Dorsolateral prefrontal cortex (tissue), 122 donors: ENCODE measurements at places on chromosomes 2 and 18. TPM values are rescaled to one million over a fixed set of nuclear protein-coding genes. Genes with fewer than 3 reads are reported as not detected.

HOXD13 gene
- total RNA-seq: not detected

UPP2 gene
- total RNA-seq: 2.7 TPM

- DNase-seq: no peak
These were observed 246.3 kb upstream of the COL3A1 start for GRCh38 chr2:188727846-188728245.

LONRF2 gene
- 125 TPM for total RNA-seq

DNA sequence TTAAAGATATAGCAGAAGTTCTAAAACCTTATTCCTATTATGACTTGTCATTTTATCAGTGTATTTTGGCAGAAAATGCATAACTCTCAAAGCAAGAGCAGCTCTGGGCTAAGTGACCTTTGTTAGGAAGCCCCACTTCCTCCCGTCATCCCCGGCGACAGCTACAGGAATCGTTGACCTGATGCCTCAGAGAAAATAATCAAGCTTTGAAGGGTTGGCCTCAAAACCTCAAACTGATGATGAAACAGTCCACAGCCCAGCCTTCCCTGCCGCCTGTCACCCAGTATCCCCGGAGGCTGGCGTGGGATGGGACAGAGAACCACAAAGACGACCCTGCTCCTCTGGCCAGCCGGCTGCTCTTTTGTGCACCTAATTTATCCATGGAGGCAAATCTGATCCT, 65.3 kb downstream of the KCNF1 start:
- DNase-seq: no peak

GRCh38 chr18:2641638-2642037, 13.9 kb upstream of the SMCHD1 start:
- no peak for DNase-seq

DNA sequence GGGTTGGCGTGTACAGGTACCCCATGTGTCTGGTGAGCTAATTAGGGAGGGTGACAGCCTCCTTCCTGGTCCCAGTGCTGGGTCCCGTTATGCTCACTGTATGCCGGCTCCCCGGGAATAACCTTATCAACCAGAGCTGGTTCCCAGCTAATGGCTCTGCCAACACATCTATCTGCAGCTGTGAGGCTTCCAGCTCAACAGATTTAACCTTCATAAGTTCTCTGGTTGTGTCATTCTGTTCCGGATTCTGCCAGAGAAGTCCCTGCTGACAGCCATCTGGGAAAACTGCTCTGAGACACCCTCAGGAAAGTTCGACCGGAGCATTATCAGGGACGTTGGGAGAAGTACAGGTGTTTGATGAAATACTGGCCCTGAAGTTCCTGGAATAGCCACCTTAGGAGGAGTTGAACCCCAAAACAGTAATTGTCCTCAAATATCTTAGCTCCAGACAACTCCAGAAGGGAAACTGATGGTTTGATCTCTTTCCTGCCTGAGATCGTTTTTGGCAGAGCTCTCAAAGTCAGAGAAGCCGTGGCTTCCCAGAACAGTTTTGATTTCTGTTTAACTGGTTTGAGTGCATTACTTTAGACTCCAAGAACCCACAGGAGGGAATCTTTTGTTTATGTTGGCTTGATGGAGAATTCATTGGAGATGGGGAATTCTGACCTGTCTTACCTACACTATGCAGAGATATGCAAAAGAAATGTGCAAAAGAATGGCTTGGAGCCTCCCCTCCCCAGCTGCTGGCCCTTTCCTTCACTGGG, 39.4 kb upstream of the TXNDC2 start:
- no peak for DNase-seq

DNA sequence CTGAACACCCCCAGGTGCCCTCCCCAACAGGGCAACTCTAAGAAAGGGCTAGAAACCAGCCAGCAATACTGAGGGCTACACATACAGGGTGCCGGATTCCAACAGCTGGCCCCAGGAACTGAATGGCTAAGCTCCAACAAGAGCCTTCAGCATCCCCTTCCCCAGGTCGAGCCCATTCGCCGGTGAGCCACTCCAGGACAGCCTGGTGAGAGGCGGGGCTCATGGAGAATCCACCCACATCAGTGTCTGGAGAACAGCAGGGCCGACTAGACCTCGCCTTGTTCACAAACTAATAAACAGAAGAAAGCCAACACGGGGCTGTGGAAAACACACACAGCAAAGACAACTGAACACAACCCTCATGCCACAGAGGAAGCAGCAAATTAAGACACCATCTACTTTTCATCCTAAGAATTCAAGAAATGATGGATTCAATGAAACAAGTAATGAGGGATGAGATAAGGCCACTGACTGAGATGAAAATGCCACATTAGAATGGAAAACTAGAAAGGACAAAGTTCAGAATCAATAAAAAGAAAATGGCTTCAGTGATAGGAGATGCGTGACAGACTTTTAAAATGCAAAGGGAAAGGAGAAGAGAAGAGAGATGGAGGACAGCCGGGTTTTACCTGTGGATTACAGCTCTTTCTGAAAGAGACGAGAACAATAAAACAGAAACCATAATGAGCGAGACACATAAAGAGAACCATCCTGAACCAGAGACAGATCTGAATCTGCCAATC, 8.2 kb downstream of the PER2 start:
- DNase-seq: peak; percentile 30

- DNase-seq: no peak
These were observed 76.6 kb upstream of the GRB14 start for GRCh38 chr2:164697688-164698461.

CYBRD1 gene
- total RNA-seq: 54.7 TPM

- no peak for DNase-seq
These were observed 5.6 kb downstream of the CELF4 start for GRCh38 chr18:37560003-37560402.

GRCh38 chr2:37837628-37838328, 87.3 kb upstream of the RMDN2 start:
- DNase-seq: no peak

RAMP1 gene
- 55.4 TPM for total RNA-seq

DNA sequence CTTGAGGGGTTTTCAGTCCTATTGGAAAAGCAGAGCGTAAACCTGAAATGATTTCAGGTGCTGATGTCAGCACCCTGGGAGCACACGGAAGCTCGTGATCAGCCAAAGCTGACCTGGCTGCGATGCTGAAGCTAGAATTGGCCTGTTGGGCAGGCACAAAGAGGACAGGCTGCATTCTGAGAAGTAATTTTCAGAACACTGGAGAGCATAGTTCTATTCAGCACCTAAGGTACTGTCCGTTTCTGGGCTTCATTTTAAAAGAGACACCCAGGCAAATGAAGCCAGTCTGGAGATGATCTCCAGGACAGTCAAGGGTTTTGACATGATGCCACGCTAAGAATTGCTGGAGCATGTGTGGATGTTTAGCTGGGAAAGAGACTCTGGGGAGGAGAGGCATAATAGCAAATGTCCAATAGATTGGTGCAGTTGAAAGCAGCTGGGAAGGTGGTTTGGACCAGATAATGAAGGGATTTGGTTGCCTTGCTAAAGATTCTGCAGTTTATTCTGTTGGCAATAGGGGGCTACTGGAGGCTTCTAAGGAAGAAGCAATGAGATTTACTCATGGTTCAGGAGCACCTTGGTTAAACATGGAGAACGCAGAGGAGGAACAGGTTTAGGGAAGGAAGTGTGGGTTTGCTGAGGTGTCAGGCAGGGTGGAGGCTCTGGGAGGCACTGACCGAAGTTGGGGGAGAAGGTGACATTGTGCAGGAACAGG, 86.6 kb downstream of the ACOXL start:
- no peak for DNase-seq

DNA sequence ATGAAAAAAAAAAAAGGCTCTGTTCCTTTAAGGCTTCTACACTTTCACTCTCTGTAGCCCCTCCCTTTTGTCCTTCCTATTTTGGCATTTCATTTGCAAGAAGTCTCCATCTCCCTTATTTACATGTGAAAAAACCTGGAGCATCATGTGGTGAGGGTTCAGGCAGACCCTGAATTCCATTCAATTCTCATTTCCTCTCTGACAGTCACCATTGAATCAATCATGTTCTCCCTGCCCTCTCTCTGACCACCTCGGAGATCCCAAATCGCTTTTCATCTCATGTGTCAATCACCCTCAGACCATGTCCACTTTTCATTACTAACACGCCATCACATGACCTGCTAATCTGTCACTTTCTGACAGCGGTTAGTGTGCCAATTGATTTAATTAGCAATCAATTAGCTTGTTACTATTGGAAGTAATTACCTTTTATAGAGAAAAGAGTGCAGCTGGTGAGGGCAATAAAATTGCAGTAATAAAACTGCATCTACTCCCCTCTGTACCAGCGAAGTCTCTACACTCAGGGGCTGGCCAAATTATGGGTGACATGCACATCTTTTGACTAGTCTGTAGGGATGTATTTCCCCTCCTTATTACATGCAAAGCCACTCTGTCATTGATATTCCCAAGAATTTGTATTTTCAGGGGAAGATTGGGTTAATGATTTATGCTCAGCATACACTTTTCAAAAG, 317.4 kb downstream of the EN1 start:
- no peak for DNase-seq

ST8SIA5 gene
- total RNA-seq: 74.4 TPM

DNA sequence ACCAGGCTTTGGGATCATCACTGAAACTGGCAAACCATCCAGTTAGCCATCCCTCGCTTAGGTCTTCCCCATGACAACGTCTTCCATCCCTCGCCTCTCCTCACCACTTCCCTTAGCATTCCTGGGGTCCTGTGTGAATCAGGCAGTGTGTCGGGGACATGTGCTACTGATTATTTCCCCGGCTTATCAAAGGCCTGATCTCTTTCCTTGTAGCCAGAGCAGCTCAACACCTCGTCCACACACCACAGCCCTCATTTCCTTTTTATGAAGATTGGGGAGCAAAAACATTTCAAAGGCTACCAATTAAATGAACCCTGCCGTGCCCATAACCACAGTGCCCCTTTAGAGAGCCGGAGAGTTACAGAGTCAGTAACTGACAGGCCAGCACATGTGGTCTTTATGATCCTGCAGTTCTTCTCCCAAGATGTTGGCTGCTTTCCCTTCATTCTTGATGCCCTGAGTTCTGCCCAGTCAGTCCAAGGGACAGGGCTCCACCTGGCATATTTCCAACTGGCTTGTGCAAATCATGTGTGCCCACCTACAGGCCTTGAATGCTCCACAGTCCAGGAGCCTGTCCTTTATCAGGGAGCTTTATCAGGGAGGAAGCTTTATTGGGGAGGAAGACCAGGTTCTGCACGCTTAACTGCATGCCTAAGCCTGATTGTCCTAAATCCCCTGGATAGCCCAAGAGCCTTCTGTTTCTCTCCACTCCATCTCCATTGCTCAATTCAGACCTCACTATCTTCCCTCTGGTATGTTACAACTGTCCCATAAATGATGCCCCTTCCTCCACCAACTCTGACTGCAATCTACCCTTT, 343.1 kb downstream of the CYRIA start:
- no peak for DNase-seq

ADNP2 gene
- total RNA-seq: 22.5 TPM

- DNase-seq: no peak
These were observed 31.2 kb downstream of the RAB1A start for GRCh38 chr2:65098741-65099140.

LIMS2 gene
- total RNA-seq: 13.8 TPM

DNA sequence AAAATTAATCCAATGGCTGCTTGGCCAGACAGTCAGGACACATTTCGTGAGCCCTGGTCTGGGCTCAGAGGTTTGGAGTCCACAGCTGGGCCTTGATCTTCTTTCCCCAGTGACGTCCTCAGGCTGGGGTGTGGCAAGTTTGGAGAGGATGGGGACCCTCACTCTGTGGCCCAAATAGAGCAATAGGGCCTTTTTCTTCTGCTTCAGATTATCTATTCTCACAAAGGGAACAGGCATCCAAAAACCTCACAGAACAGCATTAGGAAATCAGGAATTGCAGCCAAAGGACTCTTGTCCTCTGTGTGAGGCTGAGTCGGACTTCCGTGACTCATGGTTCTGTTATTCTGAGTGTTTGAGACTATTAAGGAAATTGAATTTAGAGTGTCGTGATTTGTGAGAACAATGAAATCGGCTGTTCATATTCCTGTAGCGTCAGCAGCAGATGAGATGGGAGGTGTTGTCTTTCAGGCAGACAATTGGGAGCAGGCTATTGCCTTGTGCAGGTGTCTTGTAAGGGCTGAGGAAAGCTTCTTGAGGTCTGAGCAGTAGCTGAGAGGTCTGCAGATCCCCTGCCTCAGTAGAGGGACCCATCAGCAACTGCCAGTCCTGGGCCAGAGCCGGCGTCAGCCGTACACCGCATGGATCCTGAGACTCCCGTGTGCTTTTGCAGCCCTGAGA, 113.8 kb downstream of the SH3RF3 start:
- DNase-seq: no peak
